ENCODE measurements at places on chromosomes 4 and X. TPM values are rescaled to one million over a fixed set of nuclear protein-coding genes. Genes with fewer than 3 reads are reported as not detected.

The BANK1 gene
- total RNA-seq: 0.08 TPM

The CCDC110 gene
- 0.59 TPM for total RNA-seq

The MAGED4 gene
- total RNA-seq: 22.5 TPM

The BEX2 gene
- total RNA-seq: 0.23 TPM

The SRPK3 gene
- under 0.01 TPM for total RNA-seq
